Fibroblast of skin of abdomen (primary cell): ENCODE measurements at places on chromosomes 5 and 9.
A peak's percentile ranks its signal among the peaks of the same experiment; 100 is the strongest.

DNA sequence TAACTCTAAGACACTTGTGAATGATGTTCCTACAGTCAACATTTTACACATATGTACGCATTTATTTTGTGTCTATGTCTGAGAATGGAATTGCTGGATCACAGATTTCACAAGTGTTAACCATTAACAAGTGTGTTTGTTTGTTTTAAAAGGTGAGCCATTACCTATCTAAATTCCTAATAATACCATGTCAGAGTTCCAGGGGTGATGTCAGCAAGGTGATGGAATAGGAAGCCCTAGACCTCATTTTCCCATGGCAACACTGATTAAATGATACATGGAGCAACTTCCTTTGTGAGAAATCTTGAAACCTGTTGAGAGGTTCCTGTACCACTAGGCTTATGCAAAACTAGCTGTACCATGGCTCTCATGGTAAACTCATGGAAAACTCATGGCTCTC is 309.7 kb downstream of the CYLC2 start:
- no peak for DNase-seq

DNA sequence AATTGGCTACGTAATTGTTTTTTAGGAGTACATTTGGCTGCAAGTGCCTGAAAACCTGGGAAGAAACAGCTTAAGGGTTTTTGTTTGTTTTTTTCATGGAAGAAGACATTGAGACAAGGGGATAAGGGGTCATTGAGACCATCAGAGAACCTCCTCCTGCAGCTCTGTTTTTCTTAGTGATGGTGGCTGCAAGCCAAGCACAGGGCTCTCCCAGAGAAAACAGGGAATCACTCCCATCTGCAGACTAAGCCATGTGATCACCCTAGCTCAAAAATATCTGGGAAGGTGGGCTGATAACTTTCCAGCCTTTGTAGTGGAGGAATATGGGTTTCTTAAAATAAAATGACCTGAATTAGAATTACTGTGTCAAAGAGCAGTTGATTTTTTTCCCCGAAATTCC is 25.1 kb downstream of the PALM2AKAP2 start:
- DNase-seq = no peak

DNA sequence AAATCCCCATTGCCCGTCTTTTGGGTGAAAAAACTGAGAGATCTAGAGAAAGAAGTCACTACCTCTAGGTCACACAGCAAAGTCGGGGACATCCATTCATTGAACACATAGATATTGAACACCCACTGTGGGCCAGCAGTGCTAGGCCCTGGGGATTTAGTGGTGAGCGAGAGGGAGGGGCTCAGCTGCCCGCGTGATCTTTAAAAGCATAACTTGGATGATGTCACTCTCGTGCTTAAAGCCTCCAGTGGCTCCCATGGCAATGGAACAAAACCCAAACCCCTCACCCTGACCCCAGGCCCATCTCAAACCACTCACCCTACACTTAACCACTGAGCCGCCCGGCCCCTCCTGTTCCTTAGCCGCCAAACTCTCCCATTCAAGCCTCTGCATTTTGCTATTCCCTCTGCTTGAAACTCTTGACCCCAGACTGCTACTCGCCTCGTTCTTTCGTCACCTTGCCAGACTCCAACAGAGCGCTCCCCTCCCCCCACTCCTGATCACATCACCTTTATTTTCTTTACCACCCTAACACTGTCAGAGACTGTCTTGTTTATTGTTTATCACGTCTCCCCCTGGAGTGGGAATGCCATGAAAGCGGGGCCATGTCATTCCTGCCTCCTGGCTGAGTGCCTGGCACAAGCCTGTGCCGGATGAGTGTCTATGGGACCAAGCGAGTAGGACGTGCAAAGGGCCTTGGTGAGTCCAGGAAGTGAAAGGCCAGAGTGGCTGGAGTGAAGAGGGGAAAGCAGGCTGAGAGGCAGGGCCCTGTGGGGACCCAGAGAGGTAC is 710 bp upstream of the PIP5KL1 start:
- peak; percentile 52 for DNase-seq

GRCh38 chr9:137174722-137175293 is 3.0 kb upstream of the TMEM210 start:
- no peak for DNase-seq

- no peak for DNase-seq
Measured at GRCh38 chr9:24035816-24036215, 209.8 kb upstream of the ELAVL2 start.

DNA sequence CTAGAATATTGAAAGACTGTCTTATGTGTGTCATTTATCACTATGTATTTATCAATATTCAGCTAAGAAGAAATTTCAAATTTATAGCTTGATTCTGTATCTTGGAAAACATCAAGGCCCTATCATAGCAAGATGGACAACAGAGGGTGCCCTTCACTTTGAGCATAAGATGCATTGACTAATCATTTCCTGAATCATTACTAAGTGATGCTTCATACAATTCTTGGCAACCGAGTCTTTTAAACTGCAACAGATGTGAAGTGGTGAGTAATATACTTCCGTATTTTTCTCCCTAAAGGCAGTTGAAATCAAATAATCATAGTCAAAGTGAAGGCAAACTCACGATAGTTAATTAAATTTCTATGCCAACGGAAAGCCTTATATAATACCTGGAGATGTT is 318.6 kb upstream of the RGMB start:
- peak; percentile 96 for DNase-seq

- no peak for DNase-seq
Measured at GRCh38 chr9:123796094-123796493, 133.8 kb downstream of the DENND1A start.
